SHP77 (cell line): ENCODE measurements at places on chromosomes 6 and 20.

- DNase-seq, result no peak
These were observed 19.3 kb upstream of the SASH1 start for GRCh38 chr6:148323344-148323743.

- no peak for DNase-seq
These were observed 173.4 kb upstream of the CITED2 start for GRCh38 chr6:139547804-139548203.

GRCh38 chr20:33250666-33251065 is 14.9 kb downstream of the BPIFA1 start:
- no peak for DNase-seq

DNA sequence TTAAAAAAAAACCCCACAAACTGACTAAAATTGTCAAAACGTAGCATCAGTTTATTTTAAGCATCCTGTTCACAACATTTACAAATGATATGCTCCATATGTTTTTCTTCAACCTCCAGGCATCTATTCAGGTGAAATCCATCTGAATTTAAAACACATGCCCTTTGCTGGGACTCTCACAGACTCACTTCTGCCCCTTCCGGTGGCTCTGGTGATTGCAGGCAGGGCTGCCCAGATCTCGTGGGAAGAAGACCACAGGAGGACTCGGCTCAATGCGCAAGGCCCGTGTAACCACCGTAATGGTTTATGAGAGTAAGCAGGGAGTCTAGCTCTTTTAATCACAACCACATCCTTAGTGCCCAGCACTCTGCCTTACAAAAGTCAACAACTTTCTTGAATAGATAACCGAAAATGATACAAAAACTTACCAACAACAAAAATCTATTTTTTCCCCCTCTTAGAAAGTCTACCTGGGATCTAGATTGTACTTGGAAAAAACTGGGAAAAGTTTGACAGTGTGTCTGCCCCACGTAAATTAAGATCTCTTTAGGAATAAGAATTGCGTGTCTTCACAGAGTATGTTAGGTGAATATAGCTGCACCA is 139.1 kb downstream of the KIF16B start:
- DNase-seq, result peak; percentile 67

DNA sequence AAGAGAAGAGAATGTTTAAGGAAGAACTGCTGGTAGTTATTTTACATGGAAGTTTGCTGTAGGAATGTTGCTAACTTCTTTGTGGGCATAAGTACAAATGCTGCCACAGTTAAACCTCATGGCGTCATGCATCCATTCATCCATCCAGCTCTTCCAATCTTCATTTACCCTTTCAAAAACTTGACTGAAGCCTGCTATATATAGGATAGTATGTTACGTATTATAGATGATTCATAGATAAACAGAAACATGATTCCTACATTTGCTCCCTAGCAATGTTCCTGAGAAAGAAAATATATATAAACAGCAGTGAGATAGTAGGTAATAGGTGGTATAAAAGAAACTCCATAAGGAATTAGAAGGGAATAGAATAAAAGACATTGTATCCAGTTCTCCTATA is 93.7 kb downstream of the NDUFAF5 start:
- no peak for DNase-seq

- no peak for DNase-seq
These were observed 122.9 kb downstream of the FAM120B start for GRCh38 chr6:170429450-170429849.

DNA sequence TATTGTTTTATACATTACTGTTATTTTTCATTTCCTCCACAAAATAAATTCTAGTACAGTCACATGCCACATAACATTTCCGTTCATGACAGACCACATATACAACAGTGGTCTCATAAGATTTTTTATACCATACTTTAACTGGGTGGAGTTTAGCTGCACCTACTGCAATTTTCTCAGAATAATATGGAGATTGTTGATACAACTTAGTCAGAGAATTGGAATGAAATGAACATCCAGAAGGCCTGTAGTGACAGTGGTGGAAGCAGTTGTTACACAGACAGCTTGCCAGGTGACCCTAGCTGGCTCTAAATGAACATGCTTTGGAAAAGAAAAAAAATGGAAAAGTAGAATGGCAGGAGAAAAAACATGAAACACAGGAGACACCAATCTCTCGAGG is 183.2 kb upstream of the TCF21 start:
- no peak for DNase-seq

DNA sequence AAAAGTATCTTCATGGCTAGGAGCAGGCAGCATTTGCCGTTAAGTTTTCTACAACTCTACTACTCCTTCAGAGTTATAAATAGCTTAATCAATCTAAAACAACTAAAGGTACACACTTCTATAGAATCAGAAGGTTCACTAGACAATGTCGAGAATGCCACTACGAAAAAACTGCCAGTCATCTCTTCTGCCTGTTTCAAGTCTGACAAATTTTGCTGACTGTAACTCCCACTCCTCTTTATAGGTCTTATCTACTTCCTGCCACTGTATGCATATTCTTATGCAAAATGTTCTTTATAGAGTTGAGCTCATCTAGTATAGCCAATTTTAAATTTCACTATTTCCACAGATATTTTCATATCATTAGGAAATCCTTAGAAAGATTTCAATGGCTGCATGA is 160.1 kb downstream of the EYS start:
- DNase-seq, result no peak

GRCh38 chr6:44247338-44248302 is 719 bp downstream of the HSP90AB1 start:
- no peak for DNase-seq

GRCh38 chr6:119541132-119541905 is 191.8 kb upstream of the MAN1A1 start:
- no peak for DNase-seq

- no peak for DNase-seq
These were observed 10.8 kb downstream of the HLA-DQB2 start for GRCh38 chr6:32752580-32752979.

GRCh38 chr20:43563429-43563828 is 4.6 kb downstream of the SGK2 start:
- no peak for DNase-seq

GRCh38 chr20:25355011-25355595 is 35.5 kb downstream of the ABHD12 start:
- DNase-seq, result no peak

- DNase-seq, result no peak
These were observed 26.4 kb upstream of the BHLHE23 start for GRCh38 chr20:63032861-63033793.

DNA sequence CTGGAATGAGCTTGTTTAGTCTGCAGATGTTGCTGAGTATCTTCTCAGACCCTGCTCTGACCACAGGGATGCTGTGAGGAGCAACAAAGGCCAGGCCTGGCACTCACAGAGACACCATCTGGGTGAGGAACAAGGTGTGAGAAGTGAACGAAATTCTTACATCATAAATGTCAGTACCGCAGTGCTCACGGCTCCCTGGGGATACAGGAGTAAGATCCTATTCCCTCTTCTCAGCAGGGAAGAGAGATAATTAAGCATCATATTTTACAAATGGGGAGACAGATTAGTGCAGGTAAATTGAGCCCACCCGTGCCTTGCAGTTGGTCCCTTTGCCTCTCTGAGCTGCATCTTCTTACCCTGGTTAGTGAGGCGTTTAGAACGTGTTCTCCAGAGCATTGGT is 106.2 kb downstream of the DTD1 start:
- no peak for DNase-seq

DNA sequence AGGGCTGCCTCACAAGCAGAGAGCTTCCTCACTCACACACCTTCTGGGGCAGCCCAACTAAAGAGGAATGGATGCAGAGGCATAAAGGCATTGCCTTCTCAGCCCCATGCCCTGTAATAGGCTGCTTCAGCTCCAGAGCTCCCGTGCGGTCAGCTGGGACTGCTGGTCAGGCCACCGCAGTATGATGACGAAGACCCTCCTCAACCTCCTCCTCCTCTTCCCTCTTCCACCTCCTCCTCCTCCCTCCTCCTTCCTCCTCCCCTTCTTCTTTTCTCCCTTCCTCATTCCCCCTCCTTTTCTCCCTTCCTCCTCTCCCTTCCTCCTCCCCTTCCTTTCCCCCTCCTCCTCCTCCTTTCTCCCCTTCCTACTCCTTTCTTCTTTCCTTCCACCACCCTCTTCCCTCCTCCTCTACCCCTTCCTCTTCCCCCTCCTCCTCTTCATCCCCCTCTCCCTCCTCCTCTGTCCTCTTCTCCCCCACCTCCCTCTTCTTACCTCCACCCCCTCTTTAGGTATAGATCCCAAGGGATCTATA is 465.3 kb upstream of the CDH4 start:
- DNase-seq, result no peak

GRCh38 chr6:92047152-92047850 is 1372.1 kb downstream of the EPHA7 start:
- peak; percentile 1 for DNase-seq

GRCh38 chr6:29489286-29489685 is 1.5 kb upstream of the MAS1L start:
- no peak for DNase-seq

GRCh38 chr6:4413073-4413472 is 277.7 kb upstream of the ECI2 start:
- DNase-seq, result no peak

GRCh38 chr6:5814116-5814515 is 192.6 kb downstream of the NRN1 start:
- DNase-seq, result no peak

- no peak for DNase-seq
These were observed 304.6 kb upstream of the AGPAT4 start for GRCh38 chr6:161578478-161578877.

GRCh38 chr6:122020588-122021264 is 378.7 kb upstream of the HSF2 start:
- DNase-seq, result no peak

GRCh38 chr6:3852391-3852790 is 3.2 kb downstream of the FAM50B start:
- no peak for DNase-seq

DNA sequence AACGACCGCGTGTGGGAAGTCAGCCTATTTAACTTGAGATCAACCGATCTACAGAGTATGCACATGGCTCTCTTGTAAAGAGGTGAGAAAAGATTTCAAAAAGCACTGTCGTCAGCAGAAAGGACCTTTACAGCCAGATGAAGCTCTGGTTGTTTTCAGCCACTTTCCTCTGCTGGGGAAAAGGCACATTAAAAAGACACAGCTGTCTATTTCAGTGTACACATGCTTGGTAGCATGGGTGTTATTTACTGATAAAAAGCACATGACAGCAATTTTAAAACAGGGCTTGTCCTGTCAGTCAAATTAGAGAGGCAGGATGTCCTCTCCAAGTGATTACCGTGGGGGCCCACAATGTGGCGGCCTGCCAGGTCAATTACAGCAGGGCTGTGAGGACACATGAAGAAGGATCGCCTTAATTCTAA is 188.9 kb downstream of the PRKN start:
- DNase-seq, result peak; percentile 44

- no peak for DNase-seq
These were observed 15.7 kb upstream of the REPS1 start for GRCh38 chr6:139003751-139004150.
